ENCODE measurements at places on chromosomes 4 and X.

DNA sequence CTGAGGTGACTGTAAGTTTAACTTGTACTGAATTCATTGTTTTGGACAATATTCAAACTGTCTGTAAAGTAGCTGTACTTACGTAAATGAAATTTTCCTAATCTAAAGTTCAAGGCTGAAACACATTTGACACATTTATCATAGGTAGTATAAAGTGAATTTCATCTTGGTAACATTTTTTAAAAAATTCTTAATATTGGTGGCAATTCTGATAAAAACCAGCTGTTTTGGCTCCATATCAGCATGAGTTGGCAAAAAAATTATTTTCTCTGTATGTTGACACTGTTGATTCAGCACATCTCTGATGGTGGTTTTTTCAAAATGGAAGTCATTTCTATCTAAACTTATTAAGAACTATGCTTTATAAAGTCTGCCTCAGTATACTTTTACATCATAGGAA is 30.9 kb downstream of the CXorf58 start:
- no peak for DNase-seq

DNA sequence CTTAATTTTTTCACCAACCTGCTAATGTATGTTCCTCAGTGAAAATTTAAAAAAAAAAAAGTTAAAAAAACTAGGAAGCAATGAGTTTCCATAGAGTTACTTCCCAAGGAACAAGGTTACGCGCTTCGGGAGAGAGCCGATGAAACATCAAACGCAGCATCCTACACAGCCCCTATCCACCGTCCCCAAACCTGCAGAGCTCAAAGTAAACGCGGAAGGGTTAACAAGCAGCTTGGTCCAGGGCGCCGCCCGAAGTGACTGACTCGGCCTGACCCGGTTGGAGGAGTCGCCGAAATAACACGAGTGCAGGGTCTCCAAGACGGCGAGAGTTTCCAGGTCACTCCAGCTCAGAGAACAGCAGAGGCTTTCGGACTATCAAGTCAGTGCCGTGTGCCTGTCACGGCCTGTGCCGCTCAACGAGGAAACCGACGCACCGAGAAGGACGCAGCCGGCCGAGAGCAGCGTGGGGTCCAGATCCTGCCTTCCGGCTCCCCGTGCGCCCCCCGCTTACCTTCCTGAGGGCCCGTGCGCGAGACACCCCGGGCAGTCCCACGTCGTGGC is 512 bp downstream of the NOP14 start:
- no peak for DNase-seq

GRCh38 chr4:158630893-158631292 is 40.8 kb downstream of the C4orf46 start:
- DNase-seq: no peak

- no peak for DNase-seq
Observed at GRCh38 chr4:154416190-154416547, 75.4 kb downstream of the DCHS2 start.

- peak; percentile 45 for DNase-seq
Observed at GRCh38 chrX:150365990-150366911, 3.1 kb downstream of the MAMLD1 start.

DNA sequence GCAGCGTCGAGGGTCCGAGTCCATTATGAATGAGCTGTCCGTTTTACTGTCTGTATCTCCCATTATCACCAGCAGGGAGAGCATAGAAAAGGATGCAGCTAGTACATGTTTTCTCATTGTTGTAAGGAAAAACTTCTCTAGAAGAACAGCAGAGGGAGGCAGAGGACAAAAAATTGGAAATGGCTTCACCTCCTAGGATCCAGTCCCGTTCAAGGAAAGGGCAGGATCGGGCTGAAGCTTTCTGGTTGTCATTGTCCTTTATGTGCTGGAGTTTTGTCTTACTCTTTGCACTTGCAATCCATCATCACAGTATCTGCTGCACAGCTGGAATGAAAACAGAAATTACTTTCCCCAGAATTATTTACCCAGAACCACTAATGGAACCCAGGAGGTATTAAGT is 14.7 kb downstream of the NDP start:
- DNase-seq: no peak
